SK-N-SH treated with all-trans-retinoic acid at 6 μM for 48 hours (cell line): ENCODE measurements at places on chromosomes 1 and 21.

DNA sequence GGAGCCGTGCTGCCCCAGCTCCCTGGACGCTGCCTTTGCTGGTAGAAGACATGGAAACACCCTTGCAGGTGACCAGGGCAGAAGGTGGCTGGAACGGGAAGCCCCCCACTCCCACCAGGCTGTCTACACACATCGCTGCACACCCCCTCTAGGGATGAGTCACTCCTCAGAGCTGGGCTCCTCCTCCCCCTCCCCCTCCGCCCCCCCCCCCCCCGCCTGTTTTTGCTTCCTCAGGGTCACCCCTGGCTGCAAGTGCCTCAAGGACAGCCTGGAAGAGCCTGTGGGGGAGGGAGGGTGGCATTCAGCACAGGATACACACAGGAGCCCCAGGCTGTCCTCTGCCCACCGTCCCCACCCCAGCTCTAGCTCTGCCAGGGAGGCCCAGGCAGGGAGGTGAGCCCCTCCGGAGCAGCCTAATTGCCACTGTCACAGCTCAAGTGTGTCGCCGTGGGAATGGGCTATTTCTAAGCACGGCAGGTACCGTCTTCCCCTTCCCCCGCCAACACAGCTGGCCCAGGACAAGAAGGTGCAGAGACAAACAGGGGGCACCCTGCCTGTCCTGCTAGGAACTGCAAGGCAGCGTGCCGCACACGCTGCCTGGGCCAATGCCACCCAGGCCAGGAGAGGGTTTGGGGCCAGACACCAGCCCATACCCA lies 2.5 kb downstream of the FNDC10 start:
- ATAC-seq, result peak; percentile 63

- peak; percentile 92 for ATAC-seq
Measured at GRCh38 chr1:110150330-110151174, at the start of gene SLC6A17. Gene SLC6A17 (plus strand): TSS chr1:110150494. CDS start chr1:110166930, 16,436 bp downstream.

- no peak for ATAC-seq
Measured at GRCh38 chr1:25645637-25646400, 29.2 kb downstream of the MAN1C1 start.

DNA sequence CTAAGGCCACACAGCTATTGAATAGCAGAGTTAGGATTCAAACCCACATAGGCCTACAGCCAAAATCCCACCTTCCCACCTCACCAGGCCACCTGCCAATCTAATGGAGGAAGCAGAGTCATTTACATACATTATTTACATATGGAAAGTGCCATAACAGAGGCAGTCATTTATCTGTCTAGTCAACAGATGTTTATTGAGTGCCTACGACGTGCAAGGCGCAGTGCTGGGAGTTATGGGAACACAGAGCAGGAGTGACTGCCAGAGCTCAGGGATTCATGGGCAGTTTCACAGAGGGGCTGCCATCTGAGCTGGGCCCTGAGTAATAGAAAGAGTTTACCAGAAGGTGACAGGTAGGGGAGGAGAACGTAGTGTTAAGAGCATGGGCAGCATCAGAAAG lies 10.3 kb upstream of the PADI6 start:
- no peak for ATAC-seq

GRCh38 chr21:25637851-25638659 lies 1.0 kb upstream of the JAM2 start:
- ATAC-seq, result no peak

DNA sequence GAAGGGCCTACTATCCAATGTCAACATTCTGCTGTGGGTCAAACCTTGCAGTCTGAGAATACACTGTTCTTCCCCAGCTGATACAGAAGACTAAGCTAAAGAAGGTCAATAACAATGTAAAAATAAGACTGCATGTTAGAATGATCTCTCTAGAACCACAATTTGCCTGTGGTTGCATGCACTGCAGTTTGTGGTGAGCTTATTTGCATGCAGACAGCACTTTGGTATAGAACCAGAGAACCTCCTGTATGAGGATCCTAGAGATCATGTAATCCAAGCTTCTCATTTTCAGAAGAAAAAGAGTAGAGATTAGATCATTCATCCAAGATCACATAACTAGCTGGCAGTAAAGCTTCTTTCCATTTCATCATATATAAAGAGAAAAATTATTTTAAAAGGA lies 15.8 kb downstream of the SYNJ1 start:
- ATAC-seq, result no peak

- no peak for ATAC-seq
Measured at GRCh38 chr21:36481639-36482038, 1.7 kb upstream of the CLDN14 start.

DNA sequence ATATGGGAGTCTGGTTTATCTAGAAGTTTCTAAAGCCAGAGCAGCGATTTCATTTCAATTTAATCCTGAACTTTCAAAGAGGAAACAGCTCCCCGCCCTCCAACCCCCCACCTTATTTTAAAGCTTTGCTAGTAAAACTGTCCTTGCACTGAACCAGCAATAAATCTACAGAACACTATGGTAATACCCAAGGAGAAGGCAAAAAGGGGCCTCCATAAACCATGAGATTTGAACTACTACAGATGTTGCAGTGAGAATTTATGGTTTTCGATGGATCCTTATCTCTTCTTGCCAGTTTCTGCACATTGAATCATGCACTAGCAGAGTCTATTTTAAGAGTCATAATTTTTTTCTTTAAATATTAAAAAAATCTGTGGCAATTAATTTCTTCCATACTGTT lies 64.8 kb upstream of the BEND5 start:
- peak; percentile 66 for ATAC-seq

GRCh38 chr21:22725436-22725835 lies 1727.2 kb downstream of the NCAM2 start:
- no peak for ATAC-seq

DNA sequence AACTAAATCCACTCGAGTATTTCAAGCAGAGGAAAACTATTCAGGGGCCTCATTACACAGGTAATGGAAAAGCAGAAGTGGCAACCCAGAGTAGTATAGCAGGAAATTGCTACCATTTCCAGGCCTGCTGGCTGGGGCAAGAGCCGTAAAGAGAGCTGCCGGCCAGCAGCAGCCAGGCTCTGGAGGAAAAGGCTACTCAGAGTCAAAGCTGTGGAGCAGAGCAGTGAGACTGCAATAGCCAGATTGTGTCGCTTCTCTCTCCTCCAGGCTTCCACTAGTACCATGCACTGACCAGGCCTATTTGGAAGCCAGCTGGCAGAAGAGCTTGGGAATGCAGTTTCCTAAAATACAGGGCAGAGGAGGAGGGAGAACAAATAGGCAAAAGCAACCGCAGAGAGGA lies 155.5 kb downstream of the OMA1 start:
- ATAC-seq, result no peak

GRCh38 chr1:203456577-203456976 lies 19.0 kb upstream of the PRELP start:
- no peak for ATAC-seq

GRCh38 chr1:109935451-109935900 lies 24.8 kb downstream of the CSF1 start:
- no peak for ATAC-seq

- ATAC-seq, result peak; percentile 96
Measured at GRCh38 chr1:21869620-21870121, 57.6 kb downstream of the LDLRAD2 start.

DNA sequence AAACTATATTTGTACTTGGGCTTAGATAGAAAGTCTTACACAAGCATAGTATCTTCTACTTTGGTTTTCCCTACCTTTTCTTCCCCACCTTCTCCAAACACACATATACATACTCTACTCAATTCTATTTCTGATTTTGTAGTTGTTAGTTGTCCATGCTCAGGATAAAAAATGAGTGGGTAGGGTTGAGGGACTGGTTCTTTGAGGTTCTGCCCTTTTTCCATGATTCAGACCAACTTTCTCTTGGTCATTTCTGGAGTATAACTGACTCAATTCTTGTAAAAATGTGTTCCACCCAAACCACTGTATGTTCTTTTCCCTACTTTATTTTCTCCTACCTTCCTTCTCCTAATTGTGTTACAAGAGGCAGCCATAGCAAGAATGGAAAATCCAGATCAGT lies 3.3 kb downstream of the CFAP126 start:
- no peak for ATAC-seq

DNA sequence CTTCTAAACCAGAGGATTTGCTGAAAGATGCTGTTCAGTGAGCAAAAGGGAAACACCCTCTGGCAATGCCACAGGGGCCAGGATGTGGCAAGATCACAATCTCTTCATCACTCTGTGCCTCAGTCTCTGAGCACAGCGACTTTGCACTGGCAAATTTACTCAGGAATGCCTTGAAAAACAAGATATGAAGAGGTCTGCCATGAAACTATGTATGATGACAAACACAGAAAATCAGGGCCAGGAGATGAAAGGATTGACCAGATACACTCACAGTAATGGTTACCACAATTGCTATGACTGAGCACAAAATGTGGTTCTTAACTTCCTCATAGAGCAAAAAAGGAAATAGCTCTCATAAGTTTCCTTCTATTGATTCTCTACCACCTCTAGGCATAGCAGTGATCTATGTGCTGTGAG lies 5.8 kb downstream of the TTC13 start:
- peak; percentile 23; the same call in 2 of the 3 replicates for ATAC-seq

- no peak for ATAC-seq
Measured at GRCh38 chr1:90568436-90568835, 148.7 kb downstream of the BARHL2 start.

DNA sequence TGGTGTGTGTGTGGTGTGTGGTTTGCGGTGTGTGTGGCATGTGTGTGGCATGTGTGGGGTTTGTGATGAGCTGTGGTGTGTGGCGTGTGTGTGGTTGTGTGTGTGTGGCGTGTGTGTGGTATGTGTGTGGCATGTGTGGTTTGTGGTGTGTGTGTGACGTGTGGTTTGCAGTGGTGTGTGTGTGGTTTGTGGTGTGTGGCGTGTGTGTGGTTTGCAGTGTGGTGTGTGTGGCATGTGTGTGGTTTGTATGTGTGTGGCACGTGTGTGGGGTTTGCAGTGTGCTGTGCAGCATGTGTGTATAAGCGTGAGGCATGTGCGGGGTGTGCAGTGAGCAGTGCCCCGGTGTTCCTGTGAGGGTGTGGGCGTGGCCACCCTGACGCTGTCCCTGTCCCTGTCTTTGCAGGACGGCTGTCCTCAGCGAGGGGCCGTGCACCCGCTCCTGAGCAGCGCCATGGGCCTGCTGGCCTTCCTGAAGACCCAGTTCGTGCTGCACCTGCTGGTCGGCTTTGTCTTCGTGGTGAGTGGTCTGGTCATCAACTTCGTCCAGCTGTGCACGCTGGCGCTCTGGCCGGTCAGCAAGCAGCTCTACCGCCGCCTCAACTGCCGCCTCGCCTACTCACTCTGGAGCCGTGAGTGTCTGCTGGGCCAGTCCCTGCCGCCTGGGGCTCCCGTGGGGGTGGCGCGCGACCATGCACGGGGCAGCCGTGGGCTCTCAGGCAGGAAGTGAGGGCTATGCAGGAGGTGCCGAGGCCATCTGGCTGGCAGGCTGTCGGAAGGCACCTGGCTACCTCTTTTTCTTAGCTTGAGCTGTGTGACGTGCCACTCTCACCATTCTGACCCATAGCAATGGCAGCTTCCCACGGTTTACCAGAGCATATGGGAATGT lies 52.6 kb upstream of the TRAPPC10 start:
- no peak for ATAC-seq

DNA sequence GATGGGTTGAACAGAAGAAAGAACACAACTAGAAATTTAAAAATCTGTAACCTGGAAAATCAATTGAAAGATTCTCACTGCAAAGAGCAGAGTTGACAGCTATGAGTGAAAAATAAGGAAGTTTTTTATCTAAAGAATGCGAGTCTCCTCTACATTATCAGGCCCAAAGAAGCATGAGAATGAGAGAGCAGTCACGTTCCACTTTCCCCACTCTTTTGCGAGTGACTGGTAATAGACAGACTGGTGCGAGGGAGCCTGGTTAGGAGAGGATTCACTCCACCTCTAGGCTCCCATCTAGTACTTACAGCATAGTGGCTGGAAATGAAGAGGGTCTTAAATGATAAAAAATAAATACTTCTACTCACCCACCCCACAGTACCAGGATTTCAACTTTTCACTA lies 52.0 kb downstream of the PRDX6 start:
- no peak for ATAC-seq

- no peak for ATAC-seq
Measured at GRCh38 chr1:67327864-67328466, 20.3 kb downstream of the IL12RB2 start.

DNA sequence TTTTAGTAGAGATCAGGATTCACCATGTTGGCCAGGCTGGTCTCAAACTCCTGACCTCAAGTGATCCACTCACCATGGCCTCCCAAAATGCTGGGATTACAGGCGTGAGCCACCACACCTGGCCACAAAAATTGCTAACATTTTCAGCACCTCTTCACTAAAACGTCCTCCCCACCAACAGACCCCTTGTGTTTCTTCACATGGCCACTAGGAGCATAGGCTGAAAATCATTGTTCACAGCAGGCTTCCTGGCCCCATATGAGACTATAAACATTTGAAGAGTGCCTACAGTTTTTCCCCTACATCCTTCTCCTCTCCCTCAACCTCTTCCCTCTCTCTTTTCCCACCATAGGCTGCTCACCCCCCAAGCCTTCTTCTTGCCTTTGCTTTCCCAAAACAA lies 28.0 kb upstream of the SFPQ start:
- peak; percentile 33; the same call in 1 of the 3 replicates for ATAC-seq

DNA sequence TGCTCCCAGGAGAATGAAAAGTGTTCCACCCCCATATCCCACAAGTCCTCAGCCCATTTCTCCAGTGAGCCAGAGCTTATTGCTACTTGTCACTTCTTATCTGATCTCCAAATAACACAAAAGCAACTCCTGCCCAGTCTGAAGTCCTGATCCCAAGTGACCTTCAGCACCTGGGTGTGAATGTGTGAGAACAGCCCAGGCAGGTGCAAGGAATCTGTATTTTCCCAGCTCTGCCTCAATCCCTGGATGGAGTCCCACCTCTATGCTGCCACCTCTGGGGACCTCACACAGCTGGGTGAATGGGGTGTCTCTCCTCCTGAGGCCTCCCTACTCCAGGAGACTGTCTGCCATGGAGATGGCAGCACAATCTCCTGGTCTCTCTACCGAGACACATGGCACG lies 402.4 kb upstream of the PROX1 start:
- ATAC-seq, result no peak

- peak; percentile 55; the same call in 2 of the 3 replicates for ATAC-seq
Measured at GRCh38 chr1:91582431-91582921, 81.8 kb downstream of the CDC7 start.

DNA sequence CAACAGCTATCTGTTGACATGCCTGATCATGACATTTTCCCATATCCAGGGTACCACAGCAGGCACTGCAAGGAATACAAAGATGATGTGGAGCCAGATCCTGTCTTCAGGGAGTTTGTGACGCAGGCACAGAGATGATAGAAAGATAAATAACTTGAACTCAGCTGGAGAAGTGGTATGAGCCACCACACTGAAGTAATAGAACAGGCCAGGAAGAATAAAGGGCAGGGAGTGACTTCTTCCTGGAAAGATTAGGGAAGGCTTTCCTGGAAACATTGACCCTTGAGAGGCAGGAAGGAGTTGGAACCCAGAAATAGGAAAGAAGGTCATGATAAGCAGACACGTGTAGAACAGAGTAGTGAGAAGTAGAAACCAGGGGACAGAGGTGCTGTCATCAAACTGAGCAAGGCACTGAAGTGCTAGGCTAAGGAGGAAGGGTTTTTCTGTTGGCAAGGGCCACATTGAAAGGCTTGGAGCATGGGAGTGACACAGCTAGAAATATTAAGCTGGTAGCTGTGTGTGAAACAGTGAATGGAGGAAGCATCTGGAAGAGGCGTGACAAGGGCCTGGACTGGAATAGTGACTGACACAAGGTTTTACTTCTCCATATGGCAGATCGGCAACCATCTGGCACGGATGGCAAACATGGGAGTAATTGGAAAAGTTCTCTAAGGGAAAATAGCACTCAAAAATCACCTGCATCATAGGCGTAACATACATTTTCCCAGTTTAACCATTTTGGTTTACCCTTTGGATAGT lies 68.4 kb downstream of the AK5 start:
- ATAC-seq, result no peak
